ENCODE measurements at places on chromosomes 11 and 22. TPM values are rescaled to one million over a fixed set of nuclear protein-coding genes. Genes with fewer than 3 reads are reported as not detected.

Gene LDHAL6A
- total RNA-seq: not detected

Gene NADSYN1
- 51.5 TPM for total RNA-seq

Gene PANX2
- 2.8 TPM for total RNA-seq

Gene PRG3
- not detected for total RNA-seq

Gene SLC37A2
- total RNA-seq: 124 TPM

Gene IL17REL
- not detected for total RNA-seq

Gene DCDC1
- total RNA-seq: not detected

Gene PKP3
- 384 TPM for total RNA-seq

Gene MTA2
- total RNA-seq: 109 TPM

Gene EFCAB6
- total RNA-seq: 1.9 TPM

Gene EFEMP2
- 7.3 TPM for total RNA-seq

Gene NRXN2
- 0.64 TPM for total RNA-seq

Gene SMTNL1
- total RNA-seq: not detected

Gene MAFF
- 27.3 TPM for total RNA-seq

Gene SEC14L6
- 17.6 TPM for total RNA-seq

Gene NCF4
- total RNA-seq: 2.2 TPM

Gene TPH1
- 0.19 TPM for total RNA-seq

Gene C11orf91
- not detected for total RNA-seq

Gene DMC1
- total RNA-seq: 0.30 TPM

Gene HBB
- total RNA-seq: 45.8 TPM

Gene CCDC117
- 15.7 TPM for total RNA-seq

Gene THY1
- 3.5 TPM for total RNA-seq

Gene MAPK12
- total RNA-seq: 4.4 TPM

Gene CLDN5
- 34.2 TPM for total RNA-seq

Gene MGAT3
- 3.7 TPM for total RNA-seq

Gene APBB1
- 18.3 TPM for total RNA-seq

Gene TENM4
- total RNA-seq: 43.6 TPM

Gene SPDYC
- total RNA-seq: not detected

Gene ANO9
- total RNA-seq: 166 TPM

Gene CST6
- total RNA-seq: 1,171 TPM

Gene JAML
- total RNA-seq: 4.9 TPM

Gene TRPM5
- not detected for total RNA-seq

Gene UBQLNL
- 1.9 TPM for total RNA-seq

Gene CLNS1A
- total RNA-seq: 69.1 TPM

Gene OR2AG2
- not detected for total RNA-seq

Gene TUBA8
- 2.7 TPM for total RNA-seq

Gene LSP1
- total RNA-seq: 95.6 TPM

Gene CABP4
- total RNA-seq: 2.5 TPM

Gene OR5AL1
- total RNA-seq: not detected

Gene UCP2
- 9.8 TPM for total RNA-seq

Gene OR10D3
- not detected for total RNA-seq

Gene BTBD10
- total RNA-seq: 22.3 TPM

Gene POLD3
- total RNA-seq: 26.6 TPM

Gene CRYBB3
- not detected for total RNA-seq

Gene LGR4
- total RNA-seq: 143 TPM

Gene RRM1
- total RNA-seq: 145 TPM

Gene OSM
- total RNA-seq: 0.34 TPM

Gene GPR83
- 0.30 TPM for total RNA-seq

Gene NXPE1
- total RNA-seq: not detected

Gene RBM14
- total RNA-seq: 86.1 TPM

Gene SHANK3
- total RNA-seq: 5.5 TPM

Gene SLC22A8
- total RNA-seq: not detected
